Stimulated activated naive CD4-positive, alpha-beta T cell (primary cell): ENCODE measurements at places on chromosomes 6 and 20.

- no peak for DNase-seq
Measured at GRCh38 chr20:61271312-61272231, 19.5 kb downstream of the CDH4 start.

DNA sequence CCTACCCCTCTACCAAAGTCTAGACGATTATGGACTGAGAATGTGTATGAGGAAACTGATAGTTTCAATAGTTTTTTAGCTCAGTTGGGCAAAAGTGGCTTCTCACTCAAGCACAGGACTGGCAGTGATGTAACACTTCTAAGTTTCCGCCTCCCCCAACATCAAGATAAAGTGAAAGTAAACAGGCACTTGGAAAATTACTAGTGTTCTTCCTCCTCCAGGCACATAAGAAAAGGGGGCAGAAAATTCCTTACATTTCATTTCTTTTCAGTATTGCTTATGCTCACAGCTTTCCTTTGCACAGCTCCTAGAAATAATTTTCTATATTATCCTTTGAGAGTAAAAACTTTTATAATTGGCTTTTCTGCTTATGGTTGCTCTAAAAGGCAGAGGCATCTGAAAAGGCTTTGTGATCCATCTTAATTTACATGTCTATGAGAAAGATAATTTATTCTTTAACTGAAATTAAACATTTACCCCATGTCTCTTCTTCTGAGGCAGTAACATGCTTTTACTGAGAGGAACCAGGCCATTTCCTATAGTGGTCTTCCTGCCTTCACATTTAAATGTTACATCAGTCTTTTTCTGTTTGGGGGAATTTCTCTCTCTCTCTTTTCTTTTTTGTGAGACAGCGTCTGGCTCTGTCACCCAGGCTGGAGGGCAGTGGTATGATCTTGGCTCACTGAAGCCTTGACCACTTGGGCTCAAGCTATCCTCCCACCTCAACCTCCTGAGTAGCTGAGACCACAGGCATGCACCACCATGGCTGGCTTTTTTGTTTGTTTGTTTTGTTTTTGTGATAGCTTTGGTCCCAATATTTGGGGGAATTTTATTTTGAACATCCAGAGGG, 65.0 kb upstream of the EEF1A1 start:
- DNase-seq: peak; percentile 65

DNA sequence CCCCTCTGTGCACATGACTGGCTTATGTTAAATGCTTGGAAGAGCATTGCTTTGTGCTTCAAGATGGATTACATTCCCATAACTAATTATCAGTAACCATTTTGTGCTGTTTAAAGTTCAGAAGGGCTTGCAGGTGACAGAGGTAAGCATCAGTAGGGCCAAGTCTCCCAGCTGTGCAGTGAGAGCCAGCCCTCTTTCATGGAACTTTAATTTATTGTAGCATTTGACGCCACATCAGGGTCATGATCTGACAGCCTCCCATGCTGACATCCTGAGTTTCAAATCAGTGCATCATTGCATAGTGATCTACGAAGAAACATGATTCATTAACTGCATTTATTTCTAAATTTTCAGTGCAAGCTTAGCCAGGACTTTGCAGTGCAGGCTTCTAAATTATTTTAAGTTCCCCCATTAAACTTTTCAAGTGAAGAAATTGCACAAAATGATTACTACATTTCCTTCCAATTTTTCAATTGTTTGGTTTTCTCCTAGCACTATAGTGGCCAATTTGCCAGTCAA, 380.9 kb downstream of the UTRN start:
- no peak for DNase-seq

- no peak for DNase-seq
Measured at GRCh38 chr6:74447013-74447412, 751.0 kb downstream of the CD109 start.

DNA sequence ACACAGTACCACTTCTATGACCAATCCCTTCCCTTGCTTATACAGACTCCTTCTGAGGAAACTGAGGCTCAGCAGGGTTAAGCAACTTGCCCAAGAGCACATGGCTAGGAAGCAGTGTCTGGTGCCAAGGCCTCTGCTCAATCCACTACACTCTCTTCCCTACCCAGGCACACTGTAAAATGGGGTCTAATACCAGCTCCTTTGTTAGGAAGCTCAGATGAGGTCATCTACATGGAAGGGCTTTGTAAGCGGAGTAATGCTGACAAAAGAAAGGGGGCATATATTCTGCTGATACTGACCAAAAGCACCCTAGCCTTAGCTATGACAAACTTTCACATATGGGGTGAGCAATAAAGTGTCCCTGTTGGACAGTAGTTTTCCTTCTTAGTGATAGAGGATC, 9.1 kb downstream of the TRIM26 start:
- no peak for DNase-seq

GRCh38 chr20:47720636-47721427, 64.4 kb downstream of the SULF2 start:
- DNase-seq: no peak

- DNase-seq: no peak
Measured at GRCh38 chr6:137861550-137862337, 5.3 kb upstream of the TNFAIP3 start.

DNA sequence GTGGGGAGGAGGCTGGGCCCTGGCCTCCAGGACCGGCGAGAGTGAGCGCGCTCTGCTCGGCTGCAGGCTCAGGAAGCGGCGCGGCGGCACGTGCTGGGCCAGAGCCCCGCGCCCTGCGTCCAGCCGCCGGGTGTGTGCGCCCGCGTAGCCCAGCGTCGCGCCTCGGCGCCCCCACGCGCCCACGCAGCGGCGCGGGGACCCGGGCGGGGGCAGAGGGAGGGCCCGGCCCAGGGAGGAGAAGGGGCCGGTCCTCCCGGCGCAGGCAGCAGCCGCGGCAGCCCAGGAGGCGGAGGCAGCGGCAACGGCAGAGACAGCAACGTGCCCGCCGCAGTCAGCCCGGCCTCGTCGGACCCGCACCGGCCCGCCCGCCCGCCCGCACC, at the start of gene EYA2:
Gene EYA2 (plus strand): TSS at position 265 of the 380 bp plus-strand sequence. CDS start 95,168 bp downstream, outside the sequence.
- no peak for DNase-seq
